ENCODE measurements at places on chromosomes 12 and 14.

DNA sequence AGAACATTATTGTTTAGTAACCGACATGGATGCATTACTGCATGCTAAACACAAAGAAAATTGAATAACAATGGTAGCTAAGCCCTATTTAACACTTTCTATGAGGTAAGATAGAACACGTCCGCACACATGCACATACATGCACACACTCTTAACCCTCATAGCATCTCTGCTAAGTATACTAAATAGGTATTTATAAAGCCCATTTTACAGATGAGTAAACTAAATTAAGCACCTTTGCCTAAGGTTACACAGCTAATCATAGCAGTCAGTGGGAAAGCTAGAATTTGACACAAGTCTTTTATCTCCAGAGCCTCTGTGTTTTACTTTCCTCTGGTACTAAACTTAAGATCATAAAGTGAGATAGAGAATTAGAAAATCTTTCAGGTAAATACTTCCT is 435.0 kb downstream of the EGLN3 start:
- no peak for DNase-seq

DNA sequence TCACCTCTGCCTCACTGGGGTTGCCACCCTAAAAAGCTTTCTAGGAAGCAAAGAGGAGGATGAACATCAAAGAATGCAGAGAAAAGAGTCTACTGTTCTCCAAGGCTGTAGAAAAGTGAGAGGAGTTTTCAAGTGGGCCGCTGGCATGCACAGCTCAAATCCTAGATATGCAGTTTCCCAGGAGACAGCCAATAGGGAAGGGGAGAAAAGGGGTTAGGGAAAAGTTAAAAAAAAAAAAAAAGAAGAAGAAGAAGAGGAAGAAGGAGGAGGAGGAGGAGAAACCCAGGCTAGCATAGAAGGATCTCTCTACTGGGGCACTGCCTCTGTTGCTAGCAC is 682 bp downstream of the BATF start:
- DNase-seq: no peak

DNA sequence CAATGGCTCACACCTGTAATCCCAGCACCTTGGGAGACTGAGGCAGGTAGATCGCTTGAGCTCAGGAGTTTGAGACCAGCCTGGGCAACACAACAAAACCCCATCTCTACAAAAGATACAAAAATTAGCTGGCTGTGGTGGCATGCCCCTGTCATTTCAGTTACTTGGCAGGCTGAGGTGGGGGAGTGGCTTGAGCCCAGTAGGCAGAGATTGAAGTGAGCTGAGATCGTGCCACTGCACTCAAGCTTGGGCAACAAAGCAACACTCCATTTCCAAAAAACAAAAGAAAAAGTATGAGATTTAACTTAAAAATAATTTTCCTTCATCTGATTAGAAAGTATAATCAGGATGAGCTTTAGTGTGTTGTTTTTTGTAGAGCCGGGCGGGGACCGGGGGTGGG is 47.9 kb upstream of the BCAT1 start:
- no peak for DNase-seq

- DNase-seq: no peak
These were observed 163.3 kb upstream of the NTF3 start for GRCh38 chr12:5268424-5269210.

DNA sequence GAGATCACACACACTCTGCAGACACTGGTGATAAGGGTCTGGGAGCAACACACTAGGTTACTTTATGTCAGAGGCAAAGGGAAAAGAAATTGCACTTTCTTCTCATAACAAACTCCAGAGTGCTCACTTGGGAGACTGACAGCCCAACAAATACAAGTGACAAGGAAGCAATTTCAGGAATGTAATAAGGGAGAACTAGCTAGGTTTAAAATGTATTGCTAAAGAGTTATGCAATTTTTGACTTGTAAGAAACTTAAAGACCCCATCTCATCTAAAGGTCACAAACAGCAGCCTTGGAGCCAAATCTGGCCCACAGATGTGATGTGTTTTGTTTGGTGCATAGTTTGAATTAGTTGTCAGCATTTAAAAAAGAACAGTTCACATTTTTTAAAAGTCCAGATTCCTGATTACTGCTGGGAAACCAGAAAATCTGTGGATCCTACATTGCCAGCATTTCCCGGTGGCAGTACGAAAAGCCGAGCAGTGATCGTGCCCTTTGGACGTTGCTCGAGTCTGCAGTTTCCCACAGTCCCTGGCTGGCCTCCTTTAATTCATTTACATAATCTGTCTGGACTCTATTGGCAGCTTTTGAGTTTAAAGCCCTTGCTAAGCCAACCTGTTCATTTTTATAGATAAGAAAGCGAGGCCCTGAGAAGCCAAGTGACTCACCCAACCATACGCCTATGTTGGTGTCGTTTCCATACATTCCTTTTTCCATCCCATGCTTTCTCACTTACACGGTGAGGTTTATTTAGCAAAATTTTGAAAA is 42.0 kb upstream of the ETV6 start:
- no peak for DNase-seq

GRCh38 chr12:12620730-12621315 is 9.1 kb downstream of the CREBL2 start:
- no peak for DNase-seq

DNA sequence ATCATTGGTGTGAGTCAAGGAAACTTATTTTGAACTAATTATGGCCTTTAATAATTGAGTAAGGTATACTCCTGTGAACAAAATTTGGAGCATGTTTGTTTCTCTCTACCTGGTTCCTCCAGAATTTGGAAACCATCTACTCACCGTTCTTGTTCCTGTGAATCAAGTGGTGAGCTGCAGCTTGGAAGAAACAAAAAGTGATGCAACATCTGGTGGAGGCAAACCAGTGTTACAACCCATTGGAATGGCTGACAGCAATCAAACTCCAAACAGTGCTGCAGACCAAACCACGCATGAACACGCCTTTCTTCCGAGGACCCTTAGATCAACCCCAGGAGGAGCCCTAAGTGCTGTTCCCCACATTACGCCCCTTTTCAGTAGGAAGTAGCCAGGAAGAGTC is 104.7 kb upstream of the VASH1 start:
- no peak for DNase-seq

GRCh38 chr12:56188131-56188777 is 1.0 kb downstream of the SMARCC2 start:
- no peak for DNase-seq

- no peak for DNase-seq
These were observed 84.1 kb downstream of the PPP1R12A start for GRCh38 chr12:79850610-79851299.

- no peak for DNase-seq
These were observed 930.5 kb upstream of the NOVA1 start for GRCh38 chr14:27528328-27528727.

DNA sequence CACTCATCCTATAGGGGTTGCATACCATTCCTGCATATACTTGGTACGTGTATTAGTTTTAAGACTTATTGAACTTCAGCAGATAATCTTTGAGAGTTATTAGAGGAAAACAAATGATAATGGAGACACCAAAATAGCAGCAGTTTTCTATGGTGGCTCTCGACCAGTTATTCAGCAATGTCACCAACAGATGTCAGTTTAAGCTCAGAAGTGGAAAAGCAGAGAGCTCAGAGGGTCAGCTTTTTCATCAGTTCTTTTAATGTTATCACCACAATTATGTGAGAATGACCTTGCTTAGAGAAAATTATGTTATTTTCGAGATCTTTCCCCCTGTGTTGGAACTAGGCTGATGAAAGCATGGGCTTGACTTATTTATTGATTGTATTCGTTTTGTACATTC is 32.0 kb downstream of the PTPN11 start:
- DNase-seq: no peak

DNA sequence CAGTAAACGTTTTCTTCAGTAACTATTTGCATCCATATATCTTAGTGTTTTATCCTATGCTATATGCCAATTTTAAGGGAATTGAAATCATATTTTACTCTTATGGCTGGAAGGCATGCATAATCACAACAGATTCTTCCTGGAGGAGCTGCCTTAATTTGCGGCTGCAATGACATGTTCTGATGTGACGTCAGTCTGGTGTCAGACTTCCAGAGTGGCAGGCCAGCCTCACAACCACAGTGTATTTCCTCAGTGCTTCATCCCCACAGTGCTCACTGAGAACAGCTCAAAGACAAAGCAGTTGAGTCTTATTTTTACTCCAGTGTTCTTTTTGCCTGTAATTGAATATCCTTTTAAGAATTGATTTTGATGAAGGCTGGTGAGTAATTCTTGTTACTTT is 107.1 kb downstream of the PLEKHA5 start:
- DNase-seq: no peak

DNA sequence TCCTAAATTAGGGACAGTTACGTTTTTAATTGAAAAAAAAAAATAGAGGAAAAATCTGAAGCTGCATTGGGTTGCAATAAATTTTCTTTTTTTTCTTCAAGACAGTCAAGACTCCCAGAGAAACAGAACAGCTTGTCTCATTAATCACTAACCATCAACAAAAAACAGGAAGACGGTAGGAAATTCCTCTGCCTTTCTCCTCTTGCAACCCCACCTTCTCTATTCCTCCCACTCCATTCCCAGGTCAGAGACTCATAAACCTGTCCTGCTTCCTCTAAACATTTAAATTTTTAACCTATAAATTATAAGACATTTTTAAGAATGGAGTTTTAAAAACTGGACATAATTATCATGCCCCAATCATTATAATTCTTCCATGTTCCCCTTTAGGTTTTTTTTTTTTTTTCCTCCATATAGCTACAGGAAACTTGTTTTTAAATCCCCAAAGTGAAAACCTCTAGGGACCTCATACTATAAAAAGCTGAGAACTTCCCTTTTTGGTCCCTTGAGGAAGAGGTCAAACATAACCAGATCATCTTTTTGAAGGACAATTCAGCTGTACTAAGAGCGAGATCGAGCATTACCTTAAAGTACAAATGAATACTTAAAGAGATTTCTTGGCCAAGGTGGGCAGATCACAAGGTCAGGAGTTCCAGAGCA is 36.0 kb downstream of the CPM start:
- DNase-seq: no peak

DNA sequence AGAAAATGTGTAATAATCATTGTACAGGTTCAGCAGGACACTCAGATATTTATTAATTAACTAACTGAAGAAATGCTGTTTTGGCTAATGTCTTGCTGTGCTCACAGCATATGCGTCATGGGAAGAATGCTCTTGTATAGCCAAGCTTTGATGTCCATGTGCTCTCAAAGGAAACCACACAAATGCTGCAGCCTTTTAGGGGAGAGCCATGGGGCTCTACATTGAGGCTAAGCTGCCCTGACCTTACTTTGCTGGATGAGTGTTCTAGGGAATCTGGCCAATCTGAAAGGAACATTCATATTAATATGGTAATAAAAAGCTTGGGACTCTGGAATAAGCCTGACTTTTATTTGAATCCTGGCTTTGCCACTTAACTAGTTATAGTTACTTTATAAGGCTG is 9.5 kb upstream of the CRADD start:
- no peak for DNase-seq

DNA sequence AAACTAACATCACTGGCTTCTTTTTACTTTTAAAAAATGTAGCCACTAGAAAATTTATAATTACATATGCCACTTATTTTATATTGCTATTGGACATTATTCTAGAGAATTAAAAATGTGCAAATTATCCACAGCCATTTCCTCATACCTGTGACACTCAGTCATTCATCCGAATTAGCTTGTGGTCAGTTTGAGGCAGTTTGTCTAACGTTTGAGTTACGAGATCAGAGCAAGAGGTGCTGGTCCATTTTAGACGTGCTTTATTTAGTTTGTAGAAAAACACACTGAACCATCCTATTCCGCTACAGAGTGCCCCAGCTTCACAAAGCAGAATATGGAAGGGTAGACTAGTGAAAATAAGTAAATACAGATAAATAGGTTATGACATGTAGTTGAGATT is 513.0 kb downstream of the NRXN3 start:
- DNase-seq: no peak

- DNase-seq: no peak
These were observed 52.6 kb downstream of the ZNF664 start for GRCh38 chr12:124025661-124026060.

DNA sequence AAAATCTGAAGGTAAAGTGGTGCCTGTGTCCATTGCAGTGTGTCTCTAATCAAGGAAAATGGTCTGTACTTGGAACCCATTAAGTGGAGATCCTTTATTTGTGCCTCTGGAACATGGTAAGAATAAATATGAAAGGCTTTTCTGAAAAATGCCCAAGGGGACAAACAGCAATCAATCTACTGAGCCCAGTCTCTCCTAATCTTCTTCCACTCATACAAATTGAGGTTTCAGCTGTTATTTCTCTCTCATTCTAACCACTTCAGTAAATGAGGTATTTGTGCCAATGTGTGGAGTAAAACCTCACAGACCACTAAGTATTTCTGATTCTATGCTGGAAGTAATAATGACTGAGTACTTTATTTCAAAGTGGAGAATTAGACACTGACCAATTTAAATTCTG is 82.3 kb upstream of the ST8SIA1 start:
- DNase-seq: no peak

- DNase-seq: no peak
These were observed 8.7 kb downstream of the NUP107 start for GRCh38 chr12:68695454-68695853.

DNA sequence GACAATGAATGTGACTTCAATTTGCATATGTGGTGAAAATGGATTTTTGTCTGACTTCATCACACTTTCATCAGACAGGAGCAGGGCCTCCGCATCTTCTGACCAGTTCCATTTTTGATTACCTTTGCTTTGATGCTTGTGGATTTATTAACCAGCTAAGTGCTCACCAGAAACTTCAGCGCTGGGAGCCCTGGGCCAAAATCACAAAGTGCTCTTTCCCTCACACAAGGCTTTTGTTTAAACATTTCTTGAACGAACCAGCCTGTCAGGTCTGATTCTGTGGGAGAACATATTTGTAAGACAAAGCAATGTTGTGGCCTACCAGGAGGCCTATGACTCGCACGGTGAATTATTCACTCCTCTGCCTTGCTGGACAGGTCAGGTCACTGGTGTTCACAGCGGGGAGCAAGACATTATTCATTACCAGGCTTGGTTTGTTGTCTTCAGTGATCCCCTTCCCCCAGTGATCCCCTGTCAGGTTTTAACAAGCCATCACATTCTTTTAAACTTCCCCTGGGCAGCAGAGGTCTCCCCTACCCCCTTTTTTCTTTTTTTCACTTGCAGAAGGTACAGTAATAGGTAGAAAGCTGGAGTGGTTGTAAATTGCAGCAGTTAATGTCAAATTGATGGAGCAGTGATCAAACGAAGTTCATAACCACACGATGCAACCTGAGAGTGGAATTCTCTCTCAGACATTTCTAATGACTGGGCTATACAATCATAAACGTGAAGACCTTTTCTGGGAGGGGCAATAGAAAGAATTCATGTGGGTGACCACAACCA is 167.5 kb upstream of the PRICKLE1 start:
- no peak for DNase-seq
